ENCODE measurements at places on chromosomes 2 and 18. TPM values are rescaled to one million over a fixed set of nuclear protein-coding genes. Genes with fewer than 3 reads are reported as not detected.
A peak's percentile ranks its signal among the peaks of the same experiment; 100 is the strongest.

- no peak for DNase-seq
Measured at GRCh38 chr2:61439241-61440002, 31.5 kb downstream of the USP34 start.

DNA sequence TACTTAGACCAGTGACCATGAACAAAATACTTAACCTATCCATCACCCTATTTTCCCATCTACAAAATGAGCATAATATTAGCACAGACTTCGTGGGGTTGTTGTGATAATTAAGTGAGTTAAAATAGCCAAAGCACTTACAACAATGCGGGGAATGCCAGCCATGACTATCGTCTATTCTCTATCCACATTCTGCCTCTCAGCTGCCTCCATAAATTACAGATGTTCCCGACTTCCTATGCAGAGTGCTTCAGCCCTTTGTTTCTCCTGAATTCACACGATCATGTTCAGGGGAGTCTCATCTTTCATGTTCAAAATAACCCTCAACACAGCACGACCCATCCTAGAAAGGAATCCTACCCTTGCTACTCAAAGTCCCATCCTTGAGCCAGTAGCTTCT, 211.6 kb downstream of the EN1 start:
- no peak for DNase-seq

DNA sequence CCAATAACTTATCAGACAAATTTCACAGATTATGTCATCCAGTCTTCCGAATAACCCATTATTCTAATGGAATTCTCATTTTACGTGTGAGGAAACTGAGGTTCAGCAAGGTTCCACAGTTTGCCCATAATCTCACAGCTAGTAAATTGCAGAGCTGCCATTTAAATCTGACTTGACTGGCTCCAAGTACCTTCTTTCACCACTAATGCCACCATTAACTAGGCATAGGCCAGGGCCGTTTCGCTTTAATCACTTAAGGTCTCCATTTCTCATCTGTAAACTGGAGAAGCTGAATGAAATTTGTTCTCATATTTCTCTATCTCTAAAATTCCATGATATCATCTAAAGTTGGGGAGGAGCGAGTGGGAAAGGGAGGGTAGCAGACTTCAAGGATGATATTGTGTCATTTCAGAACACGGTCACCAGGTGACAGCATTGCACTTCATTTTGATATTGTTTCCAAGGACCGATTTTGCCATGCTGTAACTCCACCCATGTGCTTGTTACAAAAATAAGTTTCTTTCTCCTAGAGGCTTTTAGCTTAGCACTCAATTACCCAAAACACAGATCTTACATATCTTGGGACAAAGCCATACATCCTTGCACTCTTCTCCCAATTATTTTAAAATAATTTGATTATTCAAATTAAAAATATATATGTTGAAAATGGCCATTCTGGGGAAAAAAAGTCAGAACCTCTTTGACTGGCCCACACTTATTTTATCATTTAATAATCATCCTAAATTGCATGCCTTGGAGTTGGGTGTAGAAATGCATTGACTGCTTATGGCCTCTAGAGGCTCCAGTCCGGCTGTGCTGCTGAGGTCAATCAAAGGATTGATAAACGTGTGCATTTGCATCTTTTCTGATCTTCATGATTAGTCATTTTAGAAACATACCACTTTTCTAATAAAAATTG, 123.8 kb downstream of the AKAIN1 start:
- peak; percentile 32 for DNase-seq

The TTN gene
- polyA plus RNA-seq = 1.2 TPM

GRCh38 chr2:190791976-190792575, 88.5 kb upstream of the GLS start:
- no peak for DNase-seq

The GKN1 gene
- polyA plus RNA-seq = not detected

The VWC2L gene
- 0.06 TPM for polyA plus RNA-seq

- peak; percentile 29 for DNase-seq
Measured at GRCh38 chr18:21241301-21242048, 557 bp upstream of the GREB1L start.

The NEURL3 gene
- polyA plus RNA-seq = 5.5 TPM

DNA sequence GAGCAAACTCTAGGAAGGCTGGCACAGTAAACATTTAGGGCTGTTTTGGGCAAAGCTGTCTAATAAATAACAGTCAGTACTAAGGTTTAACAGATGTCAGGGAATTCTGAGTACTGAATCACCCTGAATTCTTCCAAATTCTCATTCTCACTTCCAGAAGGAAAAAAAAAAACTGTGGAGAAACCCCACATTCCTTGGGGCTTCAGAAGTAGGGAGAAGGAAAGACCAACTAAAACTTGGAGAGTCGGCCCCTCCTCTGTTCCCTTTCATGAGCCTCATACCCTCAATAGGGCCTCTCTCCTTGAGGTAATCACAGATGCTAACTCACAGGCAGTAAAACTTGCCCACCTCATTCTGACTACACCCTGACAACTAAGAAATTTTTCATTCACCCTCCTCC, 62.1 kb downstream of the CCDC148 start:
- no peak for DNase-seq

DNA sequence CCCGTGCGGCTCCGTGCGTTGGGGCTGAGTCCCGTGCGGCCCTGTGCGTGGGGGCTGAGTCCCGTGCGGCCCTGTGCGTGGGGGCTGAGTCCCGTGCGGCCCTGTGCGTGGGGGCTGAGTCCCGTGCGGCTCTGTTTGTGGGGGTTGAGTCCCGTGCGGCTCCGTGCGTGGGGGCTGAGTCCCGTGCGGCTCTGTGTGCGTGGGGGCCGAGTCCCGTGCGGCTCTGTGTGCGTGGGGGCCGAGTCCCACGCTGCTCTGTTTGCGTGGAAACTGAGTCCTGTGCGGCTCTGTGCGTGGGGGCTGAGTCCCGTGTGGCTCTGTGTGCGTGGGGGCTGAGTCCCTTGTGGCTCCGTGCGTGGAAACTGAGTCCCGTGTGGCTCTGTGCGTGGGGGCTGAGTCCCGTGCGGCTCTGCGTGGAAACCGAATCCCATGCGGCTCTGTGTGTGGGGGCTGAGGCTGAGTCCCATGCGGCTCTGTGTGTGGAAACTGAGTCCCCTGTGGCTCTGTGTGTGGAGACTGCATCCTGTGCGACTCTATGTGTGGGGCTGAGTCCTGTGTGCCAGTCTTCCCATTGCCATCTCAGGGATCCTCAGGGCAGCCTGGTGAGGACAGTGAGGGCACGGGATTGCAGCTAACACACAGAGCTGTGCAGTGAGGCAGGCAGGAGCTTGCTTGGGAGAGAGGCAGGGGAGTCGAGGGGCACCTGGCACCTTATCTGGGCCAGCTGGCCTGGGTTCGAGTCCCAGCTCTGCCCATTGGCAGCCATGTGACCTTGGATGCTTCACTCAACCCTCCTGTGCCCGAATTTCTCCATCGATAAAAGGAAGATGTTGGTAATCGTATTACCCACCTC, 44.5 kb downstream of the LDLRAD4 start:
- DNase-seq = no peak

The CYP26B1 gene
- 32.2 TPM for polyA plus RNA-seq

DNA sequence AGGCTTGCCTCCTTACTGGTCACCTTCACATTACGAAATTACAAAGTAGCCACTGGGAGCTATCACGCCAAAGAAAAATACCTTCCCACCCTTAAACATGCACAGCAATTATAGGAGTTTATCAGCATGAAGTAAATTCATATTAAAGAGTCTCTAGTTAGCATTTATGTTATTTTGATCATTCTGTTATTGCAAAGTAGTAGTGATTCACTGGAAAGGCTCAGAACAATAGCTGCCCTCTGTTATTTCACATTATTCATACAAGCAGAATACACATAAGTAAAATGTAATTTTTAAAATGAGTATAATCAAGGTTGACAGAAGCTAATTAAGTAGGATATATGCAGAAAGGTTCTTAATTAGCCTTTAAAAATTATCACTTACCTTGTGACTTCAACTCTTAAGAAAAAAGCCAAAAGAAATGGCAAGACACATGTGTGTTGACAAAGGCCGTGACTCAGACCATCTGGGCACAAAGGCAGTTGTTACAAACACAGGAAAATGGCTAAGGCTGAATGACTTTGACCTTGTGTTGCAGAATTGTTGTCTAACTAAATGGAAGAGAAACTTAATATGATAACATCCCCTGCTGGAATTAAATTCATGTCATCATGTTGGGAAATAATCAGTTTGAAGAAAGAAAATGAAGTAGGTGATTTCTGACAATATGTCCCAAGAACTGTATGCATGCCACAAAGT, 108.3 kb downstream of the ARL6IP6 start:
- DNase-seq = no peak

DNA sequence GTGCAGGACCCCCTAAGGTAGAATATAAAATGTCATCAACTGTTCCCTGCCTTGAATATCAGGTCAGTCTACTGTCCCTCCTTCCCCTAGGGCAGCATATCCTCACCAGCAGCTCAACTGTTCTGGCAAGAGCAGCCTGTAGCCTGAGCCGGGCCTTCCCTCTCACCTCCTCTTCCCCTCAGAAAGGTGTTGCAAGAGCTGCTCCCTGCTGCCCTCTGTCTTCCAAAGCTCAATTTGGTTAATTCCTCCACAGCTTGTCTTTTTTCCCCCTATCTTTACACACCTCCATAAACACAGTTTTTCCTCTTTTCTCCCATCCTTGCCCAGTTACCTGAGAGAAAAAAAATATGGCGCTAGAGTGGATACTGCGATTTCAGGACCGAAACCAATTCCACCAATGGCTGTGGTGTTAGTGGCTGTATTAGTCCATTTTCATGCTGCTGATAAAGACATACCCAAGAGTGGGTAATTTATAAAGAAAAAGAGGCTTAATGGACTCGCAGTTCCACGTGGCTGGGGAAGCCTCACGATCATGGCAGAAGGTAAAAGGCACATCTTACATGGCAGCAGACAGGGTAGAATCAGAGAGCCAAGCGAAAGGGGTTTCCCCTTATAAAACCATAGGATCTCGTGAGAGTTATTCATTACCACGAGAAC, 184.7 kb downstream of the MREG start:
- DNase-seq = no peak

The CACNB4 gene
- polyA plus RNA-seq = 16.7 TPM

DNA sequence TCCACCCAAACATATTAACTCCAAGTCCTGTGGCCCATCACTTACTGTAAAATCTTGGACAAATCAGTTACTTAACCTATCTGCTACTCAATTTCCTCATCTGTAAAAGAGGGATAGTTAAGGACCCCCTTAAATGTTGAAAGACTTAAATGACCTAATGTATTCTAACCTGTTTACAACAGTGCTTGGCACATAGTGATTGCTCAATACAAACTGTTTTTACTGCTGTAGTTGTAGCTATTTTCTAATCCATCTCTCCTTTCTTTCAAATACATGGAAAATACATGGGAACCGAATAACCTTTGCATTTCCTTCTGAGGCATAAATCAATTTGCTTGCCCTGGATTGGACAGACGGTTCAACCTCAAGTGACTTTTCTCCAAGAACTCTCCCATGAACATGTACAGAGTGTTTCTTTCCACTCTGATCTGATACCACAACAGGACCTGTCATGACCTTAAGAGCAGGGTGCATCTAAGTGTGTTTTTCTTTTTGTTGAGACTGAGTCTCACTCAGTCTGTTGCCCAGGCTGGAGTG, 2.7 kb downstream of the LNPK start:
- no peak for DNase-seq

GRCh38 chr2:202521470-202521869, 113.3 kb upstream of the FAM117B start:
- no peak for DNase-seq

DNA sequence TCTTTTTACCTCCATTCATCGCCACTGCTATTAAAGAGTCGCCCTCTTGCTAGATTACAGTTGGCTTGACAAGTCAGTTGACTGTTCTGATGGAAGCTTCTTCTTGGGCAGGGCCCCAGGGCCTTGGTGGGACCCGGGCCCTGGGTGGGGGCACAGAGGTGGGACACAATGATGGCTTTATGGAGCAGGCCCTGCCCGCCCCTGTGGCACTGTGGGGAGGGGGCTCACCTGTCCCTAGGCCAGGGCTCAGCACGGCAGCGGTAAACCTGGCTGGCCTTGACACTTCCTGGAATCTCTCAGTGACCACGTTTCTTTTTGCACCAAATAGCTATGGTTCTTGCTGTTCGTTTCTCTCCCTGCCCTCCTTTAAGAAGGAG, 4.9 kb upstream of the HS6ST1 start:
- no peak for DNase-seq

- DNase-seq = no peak
Measured at GRCh38 chr18:75473316-75473715, 45.8 kb upstream of the SMIM21 start.

DNA sequence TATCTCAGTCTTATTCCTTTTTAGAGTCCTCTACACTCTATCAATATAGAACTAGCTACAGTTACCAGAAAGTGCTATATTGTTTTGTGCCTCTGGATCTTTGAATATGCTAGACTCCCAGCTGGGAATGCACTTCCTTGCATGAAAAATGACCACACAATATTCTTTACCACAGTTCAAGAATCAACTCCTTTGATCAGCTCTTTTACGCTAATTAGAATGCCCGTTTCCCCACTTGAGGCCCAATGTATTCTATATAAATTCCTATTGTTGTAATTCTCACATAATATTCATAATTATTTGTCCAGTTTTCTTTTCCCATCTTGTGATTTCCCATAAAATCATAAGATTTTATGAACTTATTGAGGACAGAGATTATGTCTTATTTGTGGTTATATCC, 142.2 kb downstream of the UBE2E3 start:
- no peak for DNase-seq

DNA sequence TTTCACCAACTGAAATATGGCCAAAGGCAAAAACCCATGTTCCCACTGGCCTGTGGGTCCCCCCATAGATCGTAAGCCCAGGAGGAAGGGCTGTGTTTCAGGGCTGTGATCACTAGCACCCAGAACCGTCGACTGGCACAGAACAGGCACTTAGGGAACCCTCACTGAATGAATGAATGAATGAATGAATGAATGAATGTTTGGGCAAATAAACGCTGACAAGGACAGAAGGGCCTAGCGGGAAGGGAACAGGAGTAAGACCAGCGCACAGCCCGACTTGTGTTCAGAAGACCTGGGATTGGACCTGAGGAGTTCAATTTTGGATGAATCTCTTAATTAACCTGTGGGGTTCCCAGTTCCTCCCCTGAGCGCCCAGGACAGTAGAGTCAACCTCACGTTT, 76.2 kb downstream of the TPO start:
- no peak for DNase-seq

DNA sequence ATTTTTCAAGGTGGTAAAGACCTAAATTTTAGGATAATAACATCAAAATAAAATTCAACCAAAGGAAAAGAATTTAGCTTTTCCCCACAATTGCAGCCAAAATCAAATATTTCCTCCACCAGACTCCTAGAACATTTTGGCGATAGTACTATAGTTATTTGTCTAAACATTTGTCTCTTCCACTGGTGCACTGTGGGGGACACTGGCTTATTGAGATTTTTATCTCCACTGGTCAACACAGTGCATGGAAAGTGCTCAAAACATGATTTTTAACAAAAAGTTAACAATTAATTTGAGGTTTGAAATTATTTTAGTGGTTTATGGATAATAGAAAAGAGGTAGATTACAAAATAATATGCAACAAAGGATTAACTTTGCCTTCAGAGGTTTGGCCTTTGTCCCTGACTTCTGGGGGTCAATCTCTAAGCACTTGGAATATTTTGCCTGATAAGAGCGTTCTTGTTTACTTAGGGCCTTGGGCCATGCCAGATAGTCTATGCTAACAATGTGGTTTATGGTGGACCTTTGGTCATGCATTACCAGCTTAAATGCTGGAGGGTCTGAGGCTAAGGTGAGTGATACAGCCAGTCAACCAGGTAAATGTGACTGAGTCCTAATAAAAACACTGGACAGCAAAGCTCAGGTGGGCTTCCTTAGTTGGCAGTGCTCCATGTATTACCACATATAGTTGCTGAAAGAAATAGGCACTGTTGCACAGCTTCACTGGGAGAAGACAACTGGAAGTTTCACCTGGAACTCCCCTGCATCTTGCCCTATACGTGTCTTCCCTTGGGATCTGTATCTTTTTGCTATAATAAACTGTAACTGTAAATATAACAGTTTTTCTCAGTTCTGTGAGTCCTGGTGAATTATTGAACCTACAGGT, 67.2 kb upstream of the SATB2 start:
- no peak for DNase-seq

Measured in renal cortex interstitium (tissue), 15 donors.